Renal cortical epithelial cell (primary cell): ENCODE measurements at places on chromosomes 4 and X. TPM values are rescaled to one million over a fixed set of nuclear protein-coding genes. Genes with fewer than 3 reads are reported as not detected.

GLUD2 gene
- 2.9 and 3.5 TPM in 2 replicates for total RNA-seq

PASD1 gene
- total RNA-seq: not detected in 2 replicates

TMPRSS11B gene
- total RNA-seq: not detected in 2 replicates

SFRP2 gene
- total RNA-seq: 3.3 TPM in 1 of 2 replicates, not detected in the other

USP53 gene
- 36.8 and 47.2 TPM in 2 replicates for total RNA-seq

FGFR3 gene
- 1.4 and 3.7 TPM in 2 replicates for total RNA-seq
